ENCODE measurements at places on chromosomes 1 and 21.

DNA sequence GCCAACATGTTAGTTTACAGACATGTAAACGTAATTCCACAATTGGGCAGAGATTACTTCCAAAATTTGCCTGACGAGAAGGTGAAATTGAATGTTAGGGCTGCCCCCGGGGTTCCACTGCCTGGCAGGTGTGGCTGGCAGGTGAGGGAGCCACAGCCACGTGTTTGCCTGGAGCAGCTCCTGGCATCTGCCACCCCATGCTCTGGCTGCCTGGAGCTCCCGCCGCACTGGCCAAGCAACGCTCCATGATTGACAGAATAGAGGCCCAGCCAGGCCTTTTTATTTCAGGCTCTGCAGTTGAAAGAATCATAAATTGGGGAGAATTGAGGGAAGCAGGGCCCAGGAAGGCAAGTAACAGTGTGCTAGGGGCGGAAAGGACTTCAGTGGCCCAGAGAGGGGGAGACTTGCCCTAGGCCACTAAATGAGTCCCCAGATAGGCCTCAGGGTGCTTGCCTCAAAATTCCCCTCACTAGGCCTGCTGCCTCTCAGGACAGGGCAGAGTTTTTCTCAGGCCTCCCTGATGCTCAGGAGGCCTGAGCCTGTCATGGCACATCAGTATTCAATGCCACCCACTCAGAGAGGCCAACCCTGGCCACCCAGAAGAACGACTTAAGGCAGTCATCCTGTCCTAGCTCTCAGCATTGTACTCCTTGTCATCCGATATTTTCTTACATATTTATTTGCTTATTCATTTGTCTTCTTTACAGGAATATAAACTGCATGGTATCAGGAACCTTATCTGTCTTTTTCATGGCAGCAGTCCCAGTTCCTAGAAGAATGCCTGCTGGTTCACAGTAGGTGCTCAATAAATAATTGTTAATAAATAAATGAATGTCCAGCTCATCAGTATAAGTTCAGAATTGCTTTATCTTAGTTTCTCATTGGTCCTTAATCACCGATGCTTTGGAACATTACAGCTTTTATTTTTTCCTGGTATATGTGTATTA, 16.6 kb upstream of the S1PR1 start:
- peak; percentile 67 for DNase-seq

GRCh38 chr1:29920784-29921183, 684.5 kb downstream of the PTPRU start:
- DNase-seq, result no peak

GRCh38 chr1:228178737-228179684, 13.4 kb downstream of the IBA57 start:
- DNase-seq, result no peak

GRCh38 chr1:82752046-82752445, 951.3 kb downstream of the ADGRL2 start:
- no peak for DNase-seq

- DNase-seq, result no peak
Measured at GRCh38 chr1:6246497-6247467, 2.8 kb downstream of the HES3 start.

GRCh38 chr1:98268316-98268715, 347.5 kb upstream of the DPYD start:
- DNase-seq, result no peak

GRCh38 chr1:28545246-28545628, 7.6 kb upstream of the TRNAU1AP start:
- no peak for DNase-seq

GRCh38 chr1:50110656-50111055, 1.9 kb downstream of the ELAVL4 start:
- DNase-seq, result no peak

GRCh38 chr1:19327301-19327700, 15.2 kb downstream of the SLC66A1 start:
- no peak for DNase-seq

DNA sequence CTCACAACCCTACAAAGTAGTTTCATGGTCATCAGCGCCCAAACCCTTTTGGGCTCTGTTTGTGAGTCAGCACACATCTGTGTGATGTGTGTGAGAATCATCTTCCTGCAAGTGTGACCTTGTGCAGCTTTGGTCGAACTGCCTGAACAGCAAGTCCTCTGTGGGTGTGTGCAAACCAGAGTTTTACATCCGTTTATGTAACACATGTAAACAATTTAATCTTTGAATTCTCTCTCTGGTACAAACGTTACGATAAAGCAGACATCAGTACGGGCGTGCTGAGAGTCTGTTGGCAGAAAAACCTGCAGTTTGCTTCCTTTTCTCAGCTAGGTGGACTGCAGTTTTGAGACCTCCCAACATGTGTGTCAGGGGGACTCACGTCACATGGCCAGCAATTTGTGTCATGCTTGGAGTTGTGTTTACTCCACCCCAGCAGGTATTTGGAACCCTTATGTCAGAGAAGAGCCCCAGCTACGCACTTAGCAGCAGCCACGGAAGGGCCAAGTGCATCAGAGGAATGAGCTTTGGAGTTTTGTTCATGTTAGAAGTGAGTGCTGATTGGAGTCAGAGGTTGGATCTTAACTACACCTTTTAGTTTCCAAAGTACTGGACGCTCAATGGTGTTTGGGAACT, 230.8 kb downstream of the PAPPA2 start:
- no peak for DNase-seq

- DNase-seq, result no peak
Measured at GRCh38 chr1:29954591-29954990, 718.3 kb downstream of the PTPRU start.

DNA sequence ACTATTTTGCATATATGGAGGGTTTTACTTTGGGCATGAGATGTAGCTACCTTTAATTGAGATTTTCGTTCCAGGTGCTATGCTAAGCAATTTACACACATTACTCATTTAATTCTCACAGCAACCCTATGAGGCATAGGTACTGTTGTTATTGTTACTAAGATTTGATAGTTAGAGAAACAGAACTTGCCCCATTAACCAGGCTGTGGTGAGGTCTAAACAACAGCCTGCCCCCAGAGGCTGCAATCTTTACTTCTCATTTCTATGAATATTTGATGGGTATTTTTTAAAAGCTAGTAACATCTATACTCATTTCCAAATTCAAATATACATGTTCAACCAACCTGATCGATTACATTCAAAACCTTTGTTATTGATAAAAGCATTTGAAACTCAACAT, 155.6 kb downstream of the GALNT2 start:
- DNase-seq, result no peak

GRCh38 chr1:71377886-71378285, 297.1 kb upstream of the ZRANB2 start:
- DNase-seq, result no peak

GRCh38 chr1:83026745-83027144, 972.2 kb downstream of the TTLL7 start:
- no peak for DNase-seq

DNA sequence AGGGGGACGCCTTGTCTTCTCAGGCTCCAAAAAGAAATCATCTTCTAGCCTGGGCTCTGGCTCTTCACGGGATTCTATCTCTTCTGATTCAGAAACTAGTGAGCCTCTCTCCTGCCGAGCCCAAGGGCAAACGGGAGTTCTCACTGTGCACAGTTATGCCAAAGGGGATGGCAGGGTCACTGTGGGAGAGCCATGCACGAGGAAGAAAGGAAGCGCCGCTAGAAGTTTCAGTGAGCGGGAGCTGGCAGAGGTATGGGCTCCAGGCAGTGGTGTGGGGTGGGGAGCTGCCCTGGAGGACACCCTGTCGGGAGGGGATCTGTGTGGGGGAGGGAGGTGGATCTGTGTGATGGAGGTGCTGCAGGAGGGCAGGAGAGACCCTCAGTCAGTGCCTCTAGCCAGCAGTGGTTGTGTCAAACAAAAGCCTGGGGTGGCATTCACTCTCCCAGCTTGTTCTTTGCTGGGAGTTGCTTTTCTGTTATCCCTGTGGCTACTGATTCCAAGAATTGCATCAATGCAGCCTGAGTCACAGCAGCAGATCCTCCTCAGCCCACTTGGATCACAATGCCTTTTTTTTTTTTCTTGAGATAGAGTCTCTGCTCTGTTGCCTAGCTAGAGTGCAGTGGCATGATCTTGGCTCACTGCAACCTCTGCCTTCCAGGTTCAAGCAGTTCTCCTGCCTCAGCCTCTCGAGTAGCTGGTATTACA, 21.8 kb downstream of the KDM4A start:
- no peak for DNase-seq
